ENCODE measurements at places on chromosomes 5 and 9.

GRCh38 chr5:125554355-125554754, 807.9 kb upstream of the ZNF608 start:
- DNase-seq: no peak

GRCh38 chr5:68264024-68264956, 48.7 kb downstream of the PIK3R1 start:
- DNase-seq: no peak

DNA sequence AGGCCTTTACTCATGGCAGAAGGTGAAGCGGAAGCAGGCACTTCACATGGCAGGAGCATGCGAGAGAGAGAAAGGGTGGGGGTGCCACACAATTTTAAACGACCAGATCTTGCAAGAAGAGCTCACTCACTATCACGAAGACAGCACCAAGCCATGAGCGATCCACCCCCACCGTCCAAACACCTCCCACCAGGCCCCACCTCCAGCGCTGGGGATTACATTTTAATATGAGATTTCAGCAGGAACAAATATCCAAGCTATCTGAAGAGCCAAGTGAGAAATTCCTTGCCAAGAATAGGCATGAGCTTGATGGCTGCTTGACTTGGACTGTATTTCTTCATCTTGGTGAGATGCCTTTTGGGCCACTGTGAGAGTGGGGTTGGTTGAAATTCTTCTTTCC, 88.0 kb downstream of the PDZD2 start:
- no peak for DNase-seq

DNA sequence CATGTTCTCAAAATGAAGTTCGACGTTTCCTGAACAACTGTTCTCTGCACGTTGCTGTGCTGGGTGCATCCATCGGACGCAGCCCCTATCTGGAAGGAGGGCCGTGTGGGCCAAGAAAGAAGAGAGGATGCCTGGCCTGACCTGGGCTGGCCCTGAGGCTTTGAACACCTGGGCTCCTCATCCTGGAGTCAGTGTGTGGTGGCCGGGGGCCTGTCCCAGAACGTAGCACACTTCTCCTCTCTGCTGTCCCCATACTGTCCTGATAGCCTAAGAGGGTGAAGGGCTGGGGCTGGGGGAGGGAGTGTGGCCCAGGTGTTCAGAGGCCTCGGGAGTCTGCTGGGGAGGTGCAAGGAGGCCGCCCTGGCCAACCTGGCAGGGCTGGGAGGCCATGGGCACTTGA, 21.5 kb downstream of the COL5A1 start:
- DNase-seq: no peak

DNA sequence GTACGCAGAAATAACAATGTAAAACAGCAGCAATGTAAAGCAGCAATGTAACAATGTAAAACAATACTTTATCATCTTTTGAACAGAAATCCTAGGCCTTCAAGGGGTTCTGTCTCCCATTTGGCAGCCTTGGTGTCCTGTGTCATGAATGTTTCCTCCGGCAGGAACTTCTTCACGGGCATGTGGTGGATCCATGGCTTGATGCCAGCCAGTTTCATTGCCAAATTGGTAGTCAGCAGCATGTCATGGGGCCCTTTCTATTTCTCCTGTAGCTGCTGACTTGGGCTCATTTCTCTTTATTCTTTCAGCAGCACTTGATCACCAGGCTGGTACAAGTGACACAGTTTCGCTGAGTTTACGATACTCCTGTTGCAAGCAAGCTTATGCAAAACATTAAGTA, 275.3 kb downstream of the HTR1A start:
- DNase-seq: no peak

GRCh38 chr5:8923526-8923925, 622.3 kb downstream of the SEMA5A start:
- no peak for DNase-seq

DNA sequence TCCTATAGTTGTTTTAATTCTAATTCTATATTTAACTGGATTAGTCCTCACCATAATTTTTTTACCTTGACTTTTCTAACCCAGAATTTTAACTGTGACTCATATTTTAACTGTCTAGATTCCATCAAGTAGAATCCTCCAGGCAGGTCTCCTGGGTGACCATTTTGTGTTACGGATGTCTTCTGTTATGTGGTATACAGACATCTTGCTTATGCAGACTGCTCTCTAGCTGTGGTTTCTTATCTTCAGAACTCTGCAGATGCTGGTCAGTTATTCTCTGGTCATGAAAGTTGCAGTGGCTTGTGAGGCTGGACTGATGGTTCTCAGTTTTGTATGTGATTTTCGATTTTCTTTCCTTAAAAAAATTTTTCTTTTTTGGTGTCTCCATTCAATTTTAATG, 139.4 kb downstream of the ATG10 start:
- DNase-seq: no peak

- no peak for DNase-seq
These were observed 173.3 kb downstream of the COL23A1 start for GRCh38 chr5:178416919-178417318.

DNA sequence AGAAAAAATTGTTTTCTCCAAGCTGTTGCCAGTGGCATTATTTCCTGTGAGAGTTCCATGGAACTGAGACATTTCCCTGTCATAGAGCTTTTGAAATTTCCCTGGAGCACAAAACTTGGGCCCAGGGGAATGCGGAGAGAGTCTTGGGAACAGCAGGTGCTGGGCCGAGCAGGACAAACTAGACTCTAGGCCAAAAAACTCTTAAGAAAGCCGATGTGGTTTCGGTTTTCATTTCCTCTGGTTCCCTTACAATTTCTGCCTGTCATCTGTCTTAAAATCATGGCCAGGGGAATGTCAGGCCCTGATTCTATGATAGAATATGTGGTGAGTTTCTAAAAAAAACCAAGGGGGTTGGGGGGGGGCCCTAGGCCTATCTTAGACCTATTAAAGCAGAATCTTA, 4.6 kb downstream of the SLC35A4 start:
- no peak for DNase-seq

Measured in activated T-cell treated with anti-CD3 and anti-CD28 coated beads, Interleukin-2, amount 50 U/mL, for 1 hour (primary cell).